ENCODE measurements at places on chromosomes 5 and 9.
A peak's percentile ranks its signal among the peaks of the same experiment; 100 is the strongest.

DNA sequence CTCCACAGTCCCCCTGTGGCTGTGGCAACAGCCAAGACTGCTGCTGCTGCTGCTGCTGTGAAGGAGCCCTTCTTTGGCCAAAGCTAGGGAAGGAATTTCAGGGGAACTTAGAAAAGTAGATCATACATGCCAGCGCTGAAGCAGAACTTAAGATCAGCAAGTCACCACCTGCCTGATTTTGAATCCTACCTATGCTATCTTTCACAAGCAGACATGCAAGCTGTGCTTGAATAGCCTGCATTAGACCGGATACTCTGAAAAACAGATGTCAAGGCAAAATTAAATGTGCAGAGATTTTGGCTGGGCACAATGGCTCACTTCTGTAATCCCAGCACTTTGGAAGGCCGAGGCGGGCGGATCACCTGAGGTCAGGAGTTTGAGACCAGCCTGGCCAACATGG is 99.3 kb upstream of the ZNF366 start:
- DNase-seq = no peak

DNA sequence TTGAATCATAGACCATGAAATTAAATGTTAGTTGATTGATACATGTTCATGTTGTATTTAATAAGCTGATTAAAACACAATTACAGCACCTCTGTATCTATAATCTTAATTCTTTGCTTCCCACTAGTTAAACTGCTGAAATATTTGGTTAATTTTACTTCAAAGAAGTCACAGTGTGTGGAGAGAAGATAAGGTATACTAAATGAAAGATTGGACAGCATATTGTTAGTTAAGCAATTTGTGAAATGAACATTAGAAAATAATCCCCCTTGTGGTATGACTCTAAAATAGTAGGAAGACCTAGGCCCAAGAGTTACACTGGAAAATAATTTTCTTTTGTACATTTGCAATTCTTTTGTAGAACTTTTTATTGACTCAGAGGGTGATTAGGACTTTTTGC is 30.3 kb downstream of the MAN2A1 start:
- no peak for DNase-seq

- DNase-seq = no peak
Observed at GRCh38 chr9:68747043-68747533, 42.0 kb downstream of the PIP5K1B start.

- DNase-seq = no peak
Observed at GRCh38 chr5:143041461-143041860, 271.3 kb downstream of the ARHGAP26 start.

- peak; percentile 69 for DNase-seq
Observed at GRCh38 chr5:181173027-181173419, 25.6 kb downstream of the OR2V2 start.

DNA sequence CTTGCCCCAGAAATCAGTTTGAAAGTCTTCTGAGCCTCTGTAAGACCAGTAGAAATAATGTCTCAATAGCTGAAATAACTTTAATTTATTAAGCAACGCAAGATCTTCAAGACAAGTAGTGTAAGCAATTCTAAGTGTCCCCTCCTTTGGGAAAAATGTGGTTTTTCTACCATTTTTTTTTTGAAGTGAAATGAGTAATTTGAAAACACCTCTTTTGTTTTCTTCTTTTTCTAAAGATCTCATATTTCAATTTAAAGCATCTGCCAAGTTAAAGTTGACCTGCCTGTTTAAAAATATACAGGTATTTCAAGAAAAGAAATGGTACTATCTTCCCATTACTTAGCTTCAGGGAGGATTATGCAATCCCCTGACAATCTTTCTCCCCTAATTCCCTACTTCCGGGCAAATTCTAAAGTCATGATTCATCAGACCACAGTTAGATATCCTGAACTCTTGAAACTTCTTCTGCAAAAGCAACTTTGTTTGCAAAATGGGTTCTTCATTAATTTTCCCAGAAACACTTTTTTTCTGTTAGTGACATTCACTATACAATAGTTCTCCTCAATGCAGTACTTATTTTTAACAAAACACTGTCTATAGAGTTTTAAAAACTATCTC is 7.8 kb upstream of the ANXA1 start:
- DNase-seq = peak; percentile 81

DNA sequence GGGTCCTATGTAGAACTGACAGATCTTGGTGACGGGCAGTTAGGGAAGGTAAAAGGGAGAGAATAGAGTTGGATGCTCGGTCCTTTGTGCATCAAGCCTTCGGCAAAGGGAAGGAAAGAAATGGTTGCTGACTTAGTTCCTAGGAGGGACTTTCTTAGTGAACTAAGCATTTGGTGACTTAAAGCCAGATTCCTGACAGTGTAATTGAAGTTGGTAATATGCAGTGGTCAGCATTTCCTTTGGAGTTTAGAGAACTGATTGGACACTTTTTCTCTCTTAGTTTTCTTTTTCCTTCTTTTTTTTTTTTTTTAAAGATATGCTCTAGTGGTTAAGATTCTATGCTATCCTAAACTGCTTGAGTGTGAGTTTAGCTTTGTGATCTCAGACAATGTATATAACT is 2.3 kb downstream of the CLTA start:
- no peak for DNase-seq

- peak; percentile 70 for DNase-seq
Observed at GRCh38 chr9:106799152-106799551, 63.8 kb upstream of the ZNF462 start.

DNA sequence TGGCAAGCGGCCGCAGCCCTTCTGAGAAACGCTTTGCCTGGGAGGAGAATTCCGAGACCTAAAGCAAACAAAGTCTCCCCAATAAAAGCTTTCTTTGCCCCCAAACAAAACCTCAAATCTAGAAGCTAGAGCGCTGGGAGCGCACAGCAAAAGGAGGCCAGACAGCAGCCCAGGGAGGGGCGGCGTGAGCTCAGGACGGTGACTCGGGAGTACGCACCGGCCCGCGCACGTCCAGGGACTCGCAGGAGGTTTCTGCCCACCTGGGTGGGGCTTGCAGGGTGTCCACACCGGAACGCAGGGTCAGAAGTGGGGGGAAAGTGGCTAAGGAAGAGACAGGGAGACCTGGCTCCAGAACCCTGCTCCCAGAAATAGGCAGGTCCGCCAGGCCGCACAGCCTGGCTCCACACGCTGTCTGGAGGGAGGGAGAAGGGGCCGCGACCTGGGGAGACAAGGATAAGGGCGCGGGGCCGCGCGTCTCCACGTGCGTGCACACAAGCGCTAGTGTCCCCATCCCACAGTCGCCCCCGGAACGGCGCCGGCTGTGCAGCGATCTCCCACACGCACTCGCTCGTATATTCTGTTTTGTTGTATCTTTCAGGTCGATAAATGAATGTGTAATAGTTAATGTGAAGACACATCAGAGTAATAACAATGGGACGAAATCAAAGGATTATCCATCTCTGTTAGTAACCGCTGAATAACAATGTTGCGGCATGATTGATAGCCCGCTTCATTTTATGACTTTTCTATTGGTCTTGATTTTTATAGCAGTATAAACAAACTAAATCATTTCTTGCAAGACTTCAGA is 2.3 kb upstream of the OTP start:
- no peak for DNase-seq

DNA sequence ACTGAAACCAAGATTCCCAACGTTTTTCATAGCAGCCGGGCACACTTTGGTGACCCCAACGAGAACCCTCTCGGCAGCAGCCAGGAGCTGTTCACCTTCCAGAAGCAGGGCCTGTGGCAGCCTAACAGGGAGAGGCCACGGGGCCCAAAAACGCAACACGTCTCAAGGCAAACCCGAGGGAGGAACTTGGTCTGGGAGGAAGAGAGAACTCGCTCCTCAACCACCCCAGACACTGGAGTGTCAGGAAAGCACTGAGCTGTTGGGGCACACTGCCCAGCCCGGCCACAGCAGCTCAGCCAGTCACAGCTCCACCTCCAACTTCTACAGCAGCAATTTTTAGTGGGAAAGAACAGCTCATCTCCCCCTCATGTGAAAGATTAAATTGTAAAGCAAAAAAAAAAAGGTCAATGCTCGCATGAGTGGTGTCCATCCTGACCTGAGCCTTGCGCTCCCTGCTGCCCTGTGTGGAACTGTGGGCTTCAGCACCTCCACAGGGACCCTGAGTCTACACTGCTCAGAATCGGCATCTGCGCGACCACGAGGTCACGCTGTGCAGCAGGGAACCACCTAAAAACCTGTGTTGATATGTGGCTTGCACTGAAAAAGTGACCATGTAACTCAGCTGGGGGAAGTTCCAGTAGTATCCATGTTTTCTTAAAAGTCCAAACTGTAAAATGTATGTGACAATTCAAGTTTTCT is 55.0 kb downstream of the IPPK start:
- DNase-seq = no peak

- DNase-seq = no peak
Observed at GRCh38 chr9:78383130-78383529, 86.2 kb downstream of the PSAT1 start.

DNA sequence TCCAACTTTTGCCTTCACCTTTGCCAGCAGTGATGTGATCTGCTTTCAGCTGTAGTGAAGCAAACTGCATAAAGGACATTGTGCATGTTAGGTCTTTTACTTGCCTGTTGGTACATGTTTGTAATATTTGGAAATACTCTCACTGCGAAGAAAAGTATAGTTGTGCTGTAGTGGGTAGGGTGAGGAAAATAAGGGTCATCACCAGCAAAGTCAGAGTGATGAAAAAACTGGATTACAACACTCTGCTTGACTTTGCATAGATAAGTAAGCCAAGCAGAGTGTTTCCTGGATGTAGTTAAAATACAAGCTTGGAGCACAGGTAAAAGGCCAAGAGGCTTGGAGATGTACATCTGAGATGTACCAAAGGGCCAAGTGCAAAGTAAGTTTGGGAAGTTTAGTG is 16.7 kb downstream of the TGFBR1 start:
- no peak for DNase-seq

- DNase-seq = no peak
Observed at GRCh38 chr9:77514886-77515711, 133.0 kb downstream of the GNA14 start.

DNA sequence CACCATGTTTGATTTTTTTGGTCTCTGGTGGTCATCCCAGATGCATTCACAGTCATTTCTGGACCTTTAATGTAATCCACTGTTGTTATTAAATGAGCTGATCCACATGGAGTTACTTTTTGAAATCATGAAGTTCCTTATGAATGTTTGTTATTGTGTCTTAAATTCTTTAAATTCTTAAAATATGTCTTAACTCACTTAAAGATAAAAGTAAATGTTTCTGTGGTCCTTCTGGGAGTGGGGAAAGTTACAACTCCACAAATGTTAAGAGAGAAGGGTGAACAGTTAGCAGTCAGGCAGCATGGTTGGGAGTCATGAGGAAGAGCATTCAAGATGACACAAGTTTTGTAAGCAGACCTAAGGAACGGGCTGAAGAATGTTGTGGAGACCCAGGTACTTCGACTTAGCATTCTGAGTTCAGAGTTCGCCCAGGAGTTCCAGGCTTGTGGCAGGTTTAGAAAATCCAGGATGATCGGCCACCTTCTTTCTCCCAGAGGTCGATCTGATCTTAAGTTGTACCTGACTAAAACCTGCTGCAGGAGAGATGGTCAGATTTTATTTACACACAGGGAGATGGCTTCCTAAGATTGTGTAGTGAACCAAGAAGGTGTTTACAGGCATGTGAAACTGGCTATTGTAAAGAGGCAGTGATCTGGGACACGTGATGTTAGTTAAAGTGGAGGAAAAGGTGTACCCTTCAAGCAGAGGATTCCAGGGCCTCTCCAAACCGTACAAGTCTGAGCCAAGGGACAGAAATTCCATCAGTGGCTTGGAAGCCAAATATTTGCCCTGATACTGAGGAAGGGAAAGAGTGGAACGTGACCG is 17.2 kb downstream of the SLC1A1 start:
- DNase-seq = no peak
